Activated CD4-positive, alpha-beta T cell treated with anti-CD3 and anti-CD28 coated beads for 4 hours (primary cell): ENCODE measurements at places on chromosomes 5 and 9.

DNA sequence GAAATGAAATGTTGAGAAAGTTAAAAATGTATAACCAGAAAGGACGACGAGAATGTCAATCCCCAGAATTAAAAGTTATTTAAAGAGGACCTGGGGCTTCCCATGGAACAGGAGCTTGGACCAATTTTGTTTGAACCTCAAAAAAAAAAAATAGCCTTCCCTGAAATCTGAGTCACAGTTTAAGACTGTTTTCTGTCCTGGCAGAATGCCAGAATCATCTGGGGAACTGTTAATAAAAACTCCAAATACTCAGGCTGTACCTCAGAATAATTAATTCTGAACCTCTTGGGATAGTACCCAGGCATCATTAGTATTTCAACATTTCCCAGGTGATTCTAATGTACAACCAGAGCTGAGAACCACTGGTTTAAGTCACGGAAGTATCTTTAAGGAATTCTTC lies 102.2 kb upstream of the SLCO6A1 start:
- no peak for DNase-seq

GRCh38 chr5:118726891-118727290 lies 261.5 kb downstream of the DTWD2 start:
- no peak for DNase-seq

GRCh38 chr5:115068239-115069086 lies 101.2 kb downstream of the TRIM36 start:
- DNase-seq: peak; percentile 5

- no peak for DNase-seq
These were observed 91.2 kb downstream of the DCP2 start for GRCh38 chr5:113067635-113068344.

DNA sequence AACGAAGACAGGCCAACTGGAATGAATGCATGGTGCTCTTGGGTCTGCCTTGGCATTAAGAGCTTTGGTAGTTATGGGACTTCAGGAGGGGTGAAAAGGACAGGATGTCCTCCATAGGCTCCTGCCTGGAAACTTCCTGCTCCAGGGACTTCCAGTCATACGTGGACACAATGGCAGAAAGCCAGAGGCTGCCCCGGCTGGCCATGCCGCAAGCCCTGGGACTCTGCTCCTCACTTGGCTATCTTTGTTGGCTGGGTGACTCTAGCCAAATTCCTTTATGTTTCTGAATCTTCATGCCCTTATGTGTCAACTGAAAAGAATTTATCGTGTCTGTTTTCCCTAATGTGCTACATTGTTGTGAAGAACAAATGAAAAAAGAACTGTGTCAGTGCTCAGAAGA lies 136.9 kb downstream of the SIL1 start:
- DNase-seq: no peak

- DNase-seq: peak; percentile 74
These were observed 238.8 kb downstream of the ARHGAP26 start for GRCh38 chr5:143008809-143009521.

GRCh38 chr9:6827439-6828145 lies 69.8 kb downstream of the KDM4C start:
- no peak for DNase-seq

- no peak for DNase-seq
These were observed 72.2 kb downstream of the PCDH1 start for GRCh38 chr5:141805874-141806595.

DNA sequence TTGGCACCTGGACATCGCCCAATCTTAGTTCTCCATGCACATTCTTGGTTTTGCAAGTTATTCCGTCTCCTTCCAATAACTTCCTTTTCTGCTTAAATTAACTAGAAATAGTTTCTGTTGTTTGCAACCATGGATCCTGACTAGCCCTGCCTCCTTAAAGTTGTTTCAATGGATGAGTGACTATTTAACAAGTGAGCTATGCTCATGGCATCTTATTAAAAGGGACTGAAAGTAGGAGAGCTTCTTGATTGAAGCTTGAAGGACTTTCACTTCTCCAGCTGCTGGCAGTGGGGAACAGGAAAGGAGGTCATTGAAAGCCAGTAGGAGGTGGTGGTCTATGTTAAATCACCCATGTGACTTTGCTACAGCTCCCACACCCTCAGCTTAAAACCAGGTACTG lies 466.8 kb downstream of the ARHGEF28 start:
- DNase-seq: no peak

GRCh38 chr9:89564346-89564878 lies 40.4 kb upstream of the GADD45G start:
- no peak for DNase-seq

DNA sequence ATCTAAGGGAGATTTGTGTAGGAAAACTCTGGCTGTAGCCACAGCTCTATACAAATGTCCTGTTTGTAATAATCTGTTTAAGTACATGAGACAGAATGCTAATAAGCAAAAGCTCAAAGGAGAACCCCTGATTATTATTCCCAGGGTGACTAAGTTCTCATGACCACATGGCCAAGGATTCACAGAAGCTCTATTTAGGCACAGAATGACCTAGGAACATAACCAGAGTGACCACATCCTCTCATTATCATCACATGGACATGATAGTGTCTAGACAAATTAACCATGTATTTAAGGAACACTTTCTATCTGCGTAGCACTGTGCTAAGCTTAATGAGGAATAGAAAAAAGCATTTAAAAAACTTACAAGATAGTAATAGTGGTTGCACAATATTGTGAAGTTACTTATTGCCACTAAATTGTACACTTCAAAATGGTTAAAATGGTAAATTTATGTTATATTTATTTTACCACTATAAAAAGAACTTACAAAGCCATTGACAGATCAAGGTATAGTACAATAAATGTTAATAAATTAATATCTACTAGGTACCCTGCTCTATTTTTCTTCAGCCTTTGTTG lies 56.3 kb downstream of the STX17 start:
- no peak for DNase-seq

DNA sequence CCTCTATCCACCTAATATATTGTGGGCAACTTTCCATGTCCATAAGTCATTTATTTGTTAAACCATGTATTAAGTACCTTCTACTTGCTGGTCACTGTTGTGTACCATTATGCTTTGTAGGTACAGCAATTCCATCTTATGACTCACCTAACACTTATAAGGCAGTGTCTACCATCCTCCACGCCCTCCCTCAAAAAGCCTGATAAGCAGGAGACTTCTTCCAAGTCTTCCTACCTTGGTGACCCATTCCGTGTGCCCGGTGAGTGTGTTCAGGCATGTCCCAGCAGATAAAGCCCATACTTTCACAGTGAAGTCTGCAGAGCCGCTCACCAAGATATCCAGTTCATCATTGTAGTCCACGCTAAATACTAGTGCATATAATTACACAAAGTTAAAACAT lies 17.4 kb downstream of the FBXW2 start:
- DNase-seq: no peak
